NCI-H2171 (cell line): ENCODE measurements at places on chromosomes 6 and 20.
A peak's percentile ranks its signal among the peaks of the same experiment; 100 is the strongest.

DNA sequence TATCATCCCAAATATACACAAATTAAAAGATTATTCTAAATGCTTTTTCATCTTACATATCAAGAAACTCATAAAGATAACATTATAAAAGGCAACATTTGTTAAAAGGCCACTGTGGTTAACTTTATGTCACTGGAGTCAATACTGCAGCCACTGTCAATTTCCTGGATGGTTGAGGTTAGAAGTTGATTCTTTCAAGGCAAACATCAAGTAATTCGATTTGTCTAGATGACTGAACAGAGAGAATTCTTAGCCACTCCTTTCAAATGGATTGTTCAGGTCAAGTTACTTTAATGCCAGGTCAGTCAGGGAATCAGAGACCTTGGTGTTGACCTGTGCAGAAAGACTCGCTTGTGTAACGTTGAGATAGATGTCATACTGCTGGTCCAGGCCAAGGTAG is 44.4 kb upstream of the SIM1 start:
- no peak for DNase-seq

DNA sequence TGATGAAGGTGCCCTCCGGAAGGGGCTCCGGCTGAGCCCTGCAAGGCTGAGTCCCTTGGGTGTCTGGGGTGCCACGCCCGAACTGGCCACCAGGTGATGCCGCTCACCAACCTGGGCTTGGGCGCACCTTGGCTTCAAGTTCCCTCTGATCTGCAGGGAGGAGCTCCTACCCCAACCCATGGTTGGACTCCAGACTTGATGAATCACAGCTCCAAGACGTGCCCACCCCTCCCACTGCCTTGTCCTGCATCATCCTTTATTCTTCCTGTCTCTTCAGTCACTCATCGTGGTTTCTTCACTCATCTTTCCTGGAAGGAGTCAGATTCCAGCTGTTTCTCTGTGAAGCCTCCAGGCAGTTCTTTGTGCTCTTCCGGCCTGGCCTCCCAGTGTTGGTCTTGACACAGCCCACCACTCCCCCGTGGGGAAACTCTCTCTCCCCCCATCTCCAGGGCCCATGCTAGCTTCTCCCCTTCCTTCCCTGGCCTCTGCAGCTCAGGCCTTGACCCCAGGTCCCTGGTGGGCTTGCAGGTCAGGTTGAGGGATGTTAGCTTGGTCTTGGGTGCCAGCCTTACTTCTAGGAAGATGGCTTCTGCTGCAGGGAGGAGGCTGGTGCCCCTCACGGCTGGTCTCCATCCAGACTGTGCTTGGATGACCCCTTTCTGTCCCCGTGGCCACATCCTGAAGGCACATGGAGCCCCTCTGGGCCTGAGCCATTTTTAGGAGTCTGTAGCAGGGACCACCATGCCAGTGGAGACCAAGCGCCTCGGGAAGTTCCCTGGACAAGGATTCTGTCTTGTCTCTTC is 2.6 kb upstream of the ZBP1 start:
- peak; percentile 24 for DNase-seq

- DNase-seq: no peak
These were observed 143.9 kb downstream of the SOBP start for GRCh38 chr6:107633680-107634323.

DNA sequence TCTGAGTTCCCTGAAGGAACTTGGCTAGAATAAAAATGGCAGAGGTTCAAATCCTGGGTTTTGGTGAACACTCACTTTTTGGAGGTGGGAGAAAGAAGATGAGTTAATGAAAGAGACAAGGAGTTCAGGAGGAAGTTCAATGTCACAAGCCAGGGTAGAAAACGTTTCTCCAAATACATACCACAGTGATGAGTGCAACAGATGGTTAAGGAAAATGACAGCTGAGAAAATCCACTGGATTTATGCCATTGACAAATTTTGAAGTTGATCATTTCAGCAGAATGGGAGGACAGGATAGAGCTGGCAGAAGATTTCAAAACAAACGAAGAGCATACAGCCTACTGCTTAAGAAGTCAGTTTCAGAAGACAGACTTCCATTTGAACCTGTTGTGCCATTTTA is 122.7 kb downstream of the GFRAL start:
- DNase-seq: no peak

DNA sequence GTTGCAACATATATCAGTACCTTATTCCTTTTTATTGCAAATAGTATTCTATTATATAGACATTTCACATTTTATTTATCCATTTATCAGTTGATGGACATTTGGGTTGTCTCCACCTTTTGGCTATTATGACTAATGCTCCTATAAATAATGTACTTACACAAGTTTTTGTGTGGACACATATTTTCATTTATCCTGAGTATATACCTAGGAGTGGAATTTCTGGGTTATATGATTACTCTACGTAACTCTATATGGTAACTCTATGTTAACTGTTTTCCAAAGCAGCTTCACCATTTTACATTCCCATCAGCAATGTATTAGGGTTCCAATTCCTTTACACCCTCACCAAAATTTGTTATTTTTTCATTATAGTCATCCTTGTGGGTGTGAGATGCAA is 405.0 kb downstream of the ESR1 start:
- no peak for DNase-seq

- no peak for DNase-seq
These were observed 877.5 kb downstream of the TFAP2A start for GRCh38 chr6:9537381-9537780.

DNA sequence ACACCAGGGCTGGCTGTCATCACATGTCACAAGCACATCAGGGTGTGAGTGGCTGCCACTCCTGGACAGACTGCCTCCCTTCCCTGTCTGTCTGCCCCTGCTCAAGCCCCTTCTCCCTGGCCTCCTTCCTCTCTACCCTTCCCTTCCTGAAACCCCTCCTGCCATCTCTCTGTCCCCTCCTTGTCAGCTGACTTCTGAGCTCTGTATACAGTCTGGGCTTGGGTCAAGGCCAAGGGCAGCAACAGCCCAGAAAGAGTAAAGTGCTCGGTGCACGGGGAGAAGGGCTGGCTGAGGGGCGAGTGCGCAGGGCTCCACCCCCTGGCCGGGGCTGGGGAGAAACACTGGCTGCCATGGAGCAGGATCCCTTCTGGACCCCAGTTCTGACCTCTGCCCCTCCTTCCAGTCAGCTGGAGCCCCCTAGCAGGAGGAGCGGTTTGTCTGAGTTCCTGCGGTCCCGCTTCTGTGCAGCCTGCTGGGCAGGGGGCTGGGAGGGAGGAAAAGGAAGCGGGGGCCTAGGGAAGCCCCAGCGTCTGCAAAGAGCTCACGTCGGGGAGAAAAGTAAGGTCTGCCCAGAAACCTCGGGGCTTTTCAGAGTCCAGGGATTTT is 2.0 kb downstream of the LKAAEAR1 start:
- DNase-seq: no peak

- no peak for DNase-seq
These were observed 57.9 kb downstream of the ELOVL5 start for GRCh38 chr6:53290537-53291510.

- peak; percentile 53 for DNase-seq
These were observed 311.7 kb upstream of the PLCB4 start for GRCh38 chr20:8757146-8757545.

- no peak for DNase-seq
These were observed 45.3 kb downstream of the IGF2R start for GRCh38 chr6:160013987-160014868.

- DNase-seq: no peak
These were observed 59.7 kb upstream of the PHACTR1 start for GRCh38 chr6:12656906-12657305.

- no peak for DNase-seq
These were observed 110.2 kb downstream of the SASH1 start for GRCh38 chr6:148452876-148453275.

GRCh38 chr6:49979584-49979983 is 10.2 kb upstream of the DEFB113 start:
- DNase-seq: no peak

DNA sequence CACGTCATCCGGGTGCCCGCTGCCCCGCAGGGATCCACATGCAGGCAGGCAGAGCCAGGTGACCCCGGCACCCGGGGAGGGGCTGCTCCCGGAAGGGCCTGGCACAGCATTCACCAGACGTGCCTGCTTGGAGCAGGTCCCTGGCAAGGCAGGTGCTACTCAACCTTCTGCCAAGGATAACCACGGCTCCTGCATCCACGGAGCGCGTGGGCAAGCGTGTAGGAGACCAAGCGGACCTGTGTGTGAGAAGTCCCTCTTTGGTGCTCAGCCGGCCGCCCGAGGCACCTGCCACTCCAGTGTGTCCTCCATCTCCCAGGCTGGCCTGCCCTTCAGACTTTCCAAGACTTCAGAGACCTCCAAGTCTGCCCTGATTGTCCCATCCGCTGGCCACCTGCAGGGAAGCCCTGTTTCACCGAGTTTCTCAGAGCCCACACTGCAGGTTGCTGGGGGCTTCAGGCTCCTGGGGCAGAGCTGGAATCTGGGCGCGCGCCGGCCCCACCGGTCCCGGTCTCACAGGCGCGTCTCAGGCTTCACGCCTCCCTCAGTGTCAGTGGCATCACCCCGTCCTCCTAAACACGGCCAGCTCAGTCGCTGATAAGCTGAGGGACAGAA is 124.3 kb downstream of the DLL1 start:
- DNase-seq: no peak

GRCh38 chr6:127279815-127280214 is 13.2 kb downstream of the RNF146 start:
- DNase-seq: no peak

DNA sequence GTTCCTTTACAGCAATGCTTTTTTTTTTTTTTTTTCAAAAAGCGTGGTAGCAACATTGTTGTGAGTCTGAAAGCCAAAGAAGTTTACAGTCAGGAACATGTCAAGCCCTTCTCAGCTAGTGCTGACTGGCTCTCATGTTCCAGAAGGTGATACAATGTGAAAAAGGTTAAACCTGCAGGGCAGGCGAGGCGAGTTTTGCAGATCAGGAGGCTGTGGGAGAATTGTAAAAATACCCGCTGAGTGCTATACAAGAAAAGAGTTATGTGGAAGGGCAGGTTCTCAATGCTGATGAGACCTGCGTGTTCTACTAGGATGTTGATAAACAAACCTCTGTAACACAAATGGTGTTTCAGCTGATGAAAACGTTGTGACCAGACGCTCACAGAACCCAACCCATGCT is 30.9 kb upstream of the RPP40 start:
- DNase-seq: no peak

- DNase-seq: no peak
These were observed 59.5 kb downstream of the NCOA3 start for GRCh38 chr20:47561180-47561579.

- DNase-seq: no peak
These were observed 64.1 kb downstream of the FAM50B start for GRCh38 chr6:3913077-3913957.

DNA sequence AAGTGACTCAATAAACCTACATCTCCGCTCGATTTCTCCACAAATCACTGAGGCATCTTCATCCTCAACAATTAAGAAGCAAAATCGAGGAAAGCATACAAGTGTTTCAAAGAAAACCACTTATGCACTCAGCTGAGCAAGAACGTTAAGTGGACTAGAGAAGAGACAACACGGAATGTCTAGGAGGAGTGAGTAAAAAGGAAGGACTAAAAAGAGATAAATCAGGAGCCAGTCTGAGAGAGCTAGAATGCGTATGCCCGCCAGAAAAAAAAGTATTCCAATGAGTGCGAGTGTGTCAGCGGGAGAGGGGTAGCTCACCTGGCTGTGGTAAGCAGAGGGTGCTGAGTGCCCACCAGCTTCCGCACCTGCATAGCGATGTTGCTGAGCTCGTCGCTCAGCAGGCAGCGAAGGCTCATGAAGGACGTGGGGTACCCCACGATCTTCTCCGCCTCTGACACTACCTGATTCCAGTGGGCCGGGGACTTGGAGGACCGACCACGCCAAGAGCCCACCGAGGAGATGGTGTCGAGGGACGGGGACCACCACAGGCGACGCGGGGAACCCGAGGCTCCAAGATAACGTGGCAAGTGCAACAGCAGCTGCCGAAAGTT is 587 bp downstream of the PDSS2 start:
- DNase-seq: peak; percentile 48

DNA sequence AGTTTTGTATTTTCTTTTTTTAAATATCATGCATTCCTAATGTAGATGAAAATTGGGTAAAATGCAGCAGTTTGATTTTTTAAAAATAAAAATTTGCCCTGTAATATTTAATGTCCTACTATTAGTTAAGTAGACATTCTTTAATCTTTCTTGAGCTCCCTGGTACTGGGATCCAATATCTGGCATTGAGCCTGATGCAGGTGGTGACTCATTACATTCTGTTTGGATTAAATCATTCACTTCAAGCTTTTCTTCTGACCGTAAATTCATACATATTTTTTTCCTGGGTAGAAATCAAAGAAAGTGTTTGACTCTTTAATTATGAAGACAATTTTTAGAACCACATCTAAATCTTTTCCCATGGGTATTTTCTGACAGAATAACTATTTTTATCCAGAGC is 768.8 kb upstream of the SLC35B3 start:
- DNase-seq: no peak

GRCh38 chr6:33809594-33809993 is 5.8 kb upstream of the MLN start:
- peak; percentile 82 for DNase-seq
